ENCODE measurements at places on chromosomes 2 and 18.

DNA sequence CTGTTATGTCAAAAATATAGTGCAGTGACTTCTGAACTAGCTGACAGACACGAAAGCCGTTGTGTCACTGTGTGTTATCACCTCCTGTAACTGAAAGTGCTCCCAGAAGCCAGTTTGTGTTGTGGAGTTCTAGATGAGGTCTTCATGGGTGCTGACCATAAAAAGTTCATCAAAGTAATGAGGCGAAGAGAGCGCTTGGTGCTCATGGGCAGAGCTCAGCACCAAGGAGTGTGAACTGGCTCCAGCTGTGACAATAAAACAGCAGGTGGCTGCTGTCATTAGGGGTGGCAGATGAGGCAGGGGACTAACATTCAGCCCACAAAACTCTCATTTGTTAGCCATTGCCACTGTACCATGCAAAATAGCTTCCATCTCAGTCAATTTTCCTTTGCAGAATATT lies 151.1 kb downstream of the ZNF407 start:
- no peak for DNase-seq

GRCh38 chr18:48226401-48226800 lies 182.8 kb downstream of the ZBTB7C start:
- DNase-seq, result no peak

DNA sequence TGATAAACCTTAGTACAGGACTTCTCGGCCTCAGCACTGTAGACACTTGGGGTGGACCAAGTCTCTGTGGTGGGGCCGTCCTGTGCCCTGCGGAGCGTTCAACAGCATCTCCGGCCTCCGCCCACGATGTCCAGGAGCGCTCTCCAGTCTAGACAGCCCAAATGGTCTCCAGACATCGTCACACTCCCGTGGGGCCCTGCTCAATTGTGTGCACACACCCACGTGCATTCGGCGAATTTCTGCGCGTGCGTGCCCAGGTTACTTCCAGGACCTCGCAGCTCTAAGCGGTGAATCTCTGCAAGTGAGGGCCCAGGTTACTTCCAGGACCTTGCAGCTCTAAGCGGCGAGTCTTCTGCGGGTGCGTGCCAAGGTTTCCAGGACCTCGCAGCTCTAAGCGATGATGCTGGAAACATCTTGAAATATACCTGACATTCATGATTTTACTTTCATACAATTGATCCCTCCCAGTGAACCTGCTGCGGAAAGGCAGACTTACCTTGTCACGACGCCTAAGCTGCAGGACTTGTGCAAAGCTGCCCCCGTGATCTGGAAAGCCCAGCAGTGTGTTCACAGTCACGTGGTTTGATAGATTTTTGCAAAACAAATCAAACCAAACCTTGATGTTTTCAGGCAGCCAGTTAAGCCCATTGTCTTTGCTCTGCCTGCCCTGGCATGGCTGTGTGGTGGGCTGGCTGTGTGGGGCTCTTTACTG lies 16.1 kb upstream of the OTOS start:
- no peak for DNase-seq

DNA sequence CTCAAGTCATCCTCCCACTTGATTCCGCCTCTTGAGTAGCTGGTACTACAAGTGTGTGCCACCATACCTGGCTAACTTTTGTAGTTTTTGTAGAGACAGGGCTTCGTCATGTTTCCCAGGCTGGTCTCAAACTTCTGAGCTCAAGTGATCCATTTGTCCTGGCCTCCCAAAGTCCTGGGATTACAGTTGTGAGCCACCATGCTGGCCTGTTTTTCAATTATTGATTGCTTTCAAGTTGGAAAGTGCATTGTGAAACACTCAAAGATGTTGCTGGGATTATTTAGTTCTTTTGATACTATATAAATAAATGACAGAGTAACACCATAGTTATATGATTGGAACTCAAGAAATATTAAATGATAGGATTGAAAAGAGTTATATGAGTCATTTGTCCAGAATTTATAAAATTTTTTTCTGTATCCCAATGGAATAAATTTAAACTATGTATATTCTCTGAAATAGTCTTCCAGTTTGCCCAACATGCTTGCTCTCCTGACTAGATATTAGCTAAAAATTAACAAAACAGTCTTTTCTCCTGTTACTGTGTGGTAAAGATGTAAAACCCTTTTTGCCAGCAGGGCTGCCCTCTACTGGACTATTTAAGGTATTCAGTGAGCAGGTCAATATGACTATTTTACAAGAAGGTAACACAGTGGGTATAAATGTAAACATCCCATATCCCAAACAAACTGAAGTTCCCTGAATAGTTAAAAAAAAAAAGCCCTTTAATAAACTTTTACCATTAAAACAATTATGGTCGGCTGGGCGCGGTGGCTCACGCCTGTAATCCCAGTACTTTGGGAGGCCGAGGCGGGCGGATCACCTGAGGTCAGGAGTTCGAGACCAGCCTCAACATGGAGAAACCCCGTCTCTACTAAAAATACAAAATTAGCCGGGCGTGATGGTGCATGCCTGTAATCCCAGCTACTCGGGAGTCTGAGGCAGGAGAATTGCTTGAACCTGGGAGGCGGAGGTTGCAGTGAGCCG lies 42.7 kb downstream of the ACSL3 start:
- peak; percentile 70 for DNase-seq

- DNase-seq, result no peak
These were observed 78.6 kb downstream of the FAM228A start for GRCh38 chr2:24253303-24253919.

- DNase-seq, result peak; percentile 92
These were observed 580 bp upstream of the NDUFV2 start for GRCh38 chr18:9101730-9102507.

DNA sequence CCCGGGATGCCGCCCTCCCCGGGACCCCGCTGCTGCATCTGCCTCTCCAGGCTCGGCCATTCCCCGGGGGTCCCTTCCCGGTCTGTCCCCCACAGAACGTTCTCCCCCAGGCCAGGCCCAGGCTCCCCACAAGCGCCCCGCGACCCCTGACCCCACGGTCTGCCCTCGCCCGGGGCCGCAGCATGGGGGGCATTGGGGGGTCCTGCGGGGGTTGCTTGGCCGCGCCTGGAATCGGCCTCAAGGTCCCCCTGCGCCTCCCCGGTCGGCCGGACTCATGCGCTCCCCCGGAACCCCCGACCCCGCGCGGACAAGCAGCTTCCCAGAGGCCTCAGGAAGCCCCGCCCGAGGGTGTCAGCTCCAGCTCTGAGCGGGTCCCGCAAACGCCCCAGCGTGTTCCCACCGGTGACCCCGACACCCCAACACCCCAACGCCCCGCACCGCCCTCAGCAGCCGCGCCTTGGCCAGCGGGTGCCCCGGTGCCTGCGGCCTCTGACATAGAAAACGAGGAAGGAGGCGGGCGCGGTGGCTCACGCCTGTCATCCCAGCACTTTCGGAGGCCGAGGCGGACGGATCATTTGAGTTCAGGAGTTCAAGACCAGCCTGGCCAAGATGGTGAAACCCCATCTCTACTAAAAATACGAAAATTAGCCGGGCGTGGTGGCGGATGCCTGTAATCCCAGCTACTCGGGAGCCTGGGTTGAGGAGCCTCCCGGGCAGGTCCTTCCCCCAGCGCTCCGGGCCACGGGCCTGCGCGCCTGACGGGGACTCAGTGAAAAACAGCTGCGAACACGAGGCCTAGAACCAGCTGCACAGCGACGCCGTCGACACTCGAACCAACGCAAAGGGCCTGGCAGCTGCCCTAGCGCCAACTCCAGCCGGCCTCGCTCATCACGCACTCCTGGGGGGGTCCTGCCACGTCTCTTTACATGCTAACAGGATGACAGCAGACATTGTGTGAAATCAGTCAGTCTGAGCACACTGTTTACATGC lies 61.8 kb upstream of the CTDP1 start:
- DNase-seq, result no peak

Data from inflammatory macrophage treated with lipopolysaccharide for 4 hours (primary cell).